ENCODE measurements at places on chromosomes 5 and 9.

GRCh38 chr5:154189256-154189818 lies 1.2 kb upstream of the GALNT10 start:
- DNase-seq = no peak

GRCh38 chr9:113957821-113958341 lies 81.8 kb downstream of the ZNF618 start:
- DNase-seq = no peak

DNA sequence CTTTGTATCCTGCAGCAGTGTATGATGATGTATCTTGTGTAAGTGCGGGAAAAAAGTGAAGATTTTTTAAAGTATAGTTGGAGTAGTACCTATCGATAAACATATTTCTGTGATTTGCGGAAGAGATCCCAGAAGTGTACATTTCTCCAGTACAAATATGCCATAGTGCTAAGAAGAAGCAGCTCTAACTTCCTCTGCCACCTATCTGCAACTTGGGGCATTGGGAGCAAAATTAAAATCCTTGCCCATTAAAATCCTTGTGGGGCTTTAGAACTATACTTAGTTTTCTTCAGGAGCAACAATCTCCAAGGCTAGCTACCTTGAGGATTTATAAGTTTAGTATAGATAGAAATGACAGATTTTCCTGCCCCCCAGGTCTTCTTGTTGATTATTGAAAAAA lies 123.7 kb downstream of the VCAN start:
- no peak for DNase-seq

GRCh38 chr9:80326105-80326504 lies 754.3 kb downstream of the TLE4 start:
- DNase-seq = no peak

GRCh38 chr9:19176856-19177255 lies 49.6 kb upstream of the PLIN2 start:
- no peak for DNase-seq

DNA sequence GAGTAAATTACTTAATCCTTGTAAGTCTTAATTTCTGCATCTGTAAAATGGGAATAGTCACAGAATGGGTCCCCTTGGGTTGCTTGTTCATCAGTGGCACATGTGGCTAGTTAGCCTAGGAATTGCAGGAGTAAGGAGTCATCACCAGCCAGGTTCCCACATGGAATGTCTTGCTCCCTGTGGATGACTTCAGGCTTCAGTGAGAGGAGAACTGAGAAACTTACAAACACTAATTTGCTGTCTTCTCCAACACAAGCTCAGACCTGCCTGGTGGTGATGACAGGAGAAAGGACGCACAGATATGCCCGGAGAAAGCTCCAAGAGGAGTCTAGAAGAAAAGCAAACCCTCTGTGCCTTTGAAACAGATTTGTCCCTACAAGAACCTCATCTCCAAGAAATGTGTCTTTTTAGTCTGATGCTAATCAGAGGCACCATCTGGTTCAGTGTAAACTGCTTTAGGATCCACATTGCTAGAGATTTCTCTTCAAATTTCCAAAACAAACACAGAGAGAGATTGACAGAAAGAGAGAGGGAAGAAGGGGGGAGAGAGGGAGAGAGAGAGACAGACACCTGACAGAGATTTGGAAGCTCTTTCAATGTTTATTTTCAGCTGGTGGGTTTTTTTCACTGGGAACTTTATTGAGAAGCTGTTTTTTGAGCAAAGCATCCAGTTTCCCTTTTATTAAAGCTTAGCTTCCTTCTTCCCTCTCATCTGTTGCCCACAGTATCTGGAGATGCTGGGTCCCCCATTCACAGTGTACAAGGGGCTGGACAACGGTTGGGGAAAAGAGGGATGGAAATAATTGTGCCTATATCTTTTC lies 128.3 kb downstream of the DOCK2 start:
- DNase-seq = no peak

- no peak for DNase-seq
Observed at GRCh38 chr9:113541019-113541900, 77.7 kb downstream of the RGS3 start.

DNA sequence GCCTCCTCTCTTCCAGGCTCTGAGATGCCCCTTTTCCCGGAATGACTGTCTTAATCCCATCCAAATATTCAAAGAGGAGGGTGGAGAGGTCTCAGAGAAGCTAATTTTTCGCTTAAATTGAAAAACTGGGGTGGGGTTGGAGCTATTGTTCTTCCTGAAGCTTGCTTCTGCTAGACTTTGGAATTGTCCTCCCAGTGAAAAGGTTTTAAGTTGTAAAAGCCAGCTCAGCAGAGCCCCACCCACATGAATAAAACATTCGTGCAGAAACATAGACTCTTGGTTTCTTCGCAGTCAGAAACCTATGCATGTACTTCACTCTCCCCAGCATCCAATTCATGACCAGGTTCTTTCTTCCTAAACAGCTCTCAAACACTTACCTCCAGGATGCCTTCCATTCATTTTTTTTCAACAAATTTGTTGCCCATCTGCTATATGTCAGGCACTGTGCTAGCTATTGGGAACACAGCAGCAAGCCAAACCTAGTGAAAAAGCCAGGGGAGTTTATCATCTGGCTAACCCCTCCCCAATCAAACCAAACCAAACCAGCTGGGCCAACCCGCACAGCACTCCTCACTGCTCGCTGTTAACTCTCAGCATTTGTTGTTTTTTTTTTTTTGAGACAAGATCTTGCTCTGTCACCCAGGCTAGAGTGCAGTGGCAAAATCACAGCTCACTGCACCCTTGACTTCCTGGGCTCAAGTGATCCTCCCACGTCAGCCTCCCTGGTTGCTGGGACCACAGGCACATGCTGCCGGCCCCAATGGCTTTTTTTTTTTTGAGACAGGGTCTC lies 37.9 kb upstream of the OCLN start:
- no peak for DNase-seq

- DNase-seq = peak; percentile 11
Observed at GRCh38 chr5:131795879-131796792, 681 bp downstream of the FNIP1 start.

DNA sequence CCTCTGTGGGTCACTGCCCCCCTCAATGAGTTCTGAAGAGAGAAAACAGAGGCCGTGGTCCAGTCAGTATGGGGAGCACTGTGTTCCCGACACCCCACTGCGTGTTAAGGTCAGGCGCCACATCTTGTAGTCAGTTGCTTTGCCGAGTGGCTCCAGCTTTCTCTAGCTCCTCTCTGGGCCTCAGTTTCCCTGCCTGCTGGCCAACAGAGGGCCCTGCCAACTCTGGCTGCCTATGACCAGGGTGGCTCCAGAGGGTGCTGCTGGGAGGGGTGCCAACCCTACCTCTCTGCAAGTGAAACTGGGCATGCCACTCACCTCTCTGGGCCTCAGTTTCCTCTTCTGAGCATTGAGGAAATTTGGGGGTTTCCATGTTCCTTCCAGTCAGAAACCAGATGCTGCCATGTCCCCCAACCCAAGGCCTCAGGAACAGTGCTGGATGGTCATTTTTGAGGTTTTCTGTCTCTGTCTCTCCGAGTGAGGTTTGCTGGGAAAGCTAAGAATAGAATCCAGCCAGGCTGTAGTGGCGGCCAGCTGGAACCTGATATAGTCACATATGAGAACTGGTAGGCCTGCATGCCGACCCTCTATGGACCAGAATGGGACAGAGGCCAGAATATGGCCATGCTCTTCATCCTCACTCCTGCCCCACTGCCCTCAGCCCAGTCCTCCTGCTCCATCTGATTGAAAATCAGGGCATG lies 132.1 kb downstream of the PHF2 start:
- no peak for DNase-seq
